ENCODE measurements at places on chromosomes 3 and 15.

DNA sequence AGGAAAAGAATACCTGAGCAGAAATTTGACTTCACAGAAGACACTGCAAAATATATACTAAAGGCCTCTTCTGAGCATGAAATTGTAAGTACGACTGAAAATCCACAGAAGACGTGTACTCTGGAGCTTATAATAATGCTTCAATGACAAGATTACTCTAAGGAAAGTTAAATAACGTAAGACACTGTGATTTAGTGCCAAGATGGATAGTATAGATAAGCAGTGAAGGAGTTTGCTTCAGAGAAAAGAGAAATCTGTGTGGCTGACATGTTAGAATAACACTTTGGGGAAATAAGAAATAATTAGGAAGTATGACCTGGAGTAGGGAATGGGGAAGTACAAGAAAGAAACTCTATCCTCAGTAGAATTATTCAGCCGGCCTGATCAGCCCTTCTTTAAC is 28.9 kb downstream of the ALDH1A2 start:
- DNase-seq: no peak

DNA sequence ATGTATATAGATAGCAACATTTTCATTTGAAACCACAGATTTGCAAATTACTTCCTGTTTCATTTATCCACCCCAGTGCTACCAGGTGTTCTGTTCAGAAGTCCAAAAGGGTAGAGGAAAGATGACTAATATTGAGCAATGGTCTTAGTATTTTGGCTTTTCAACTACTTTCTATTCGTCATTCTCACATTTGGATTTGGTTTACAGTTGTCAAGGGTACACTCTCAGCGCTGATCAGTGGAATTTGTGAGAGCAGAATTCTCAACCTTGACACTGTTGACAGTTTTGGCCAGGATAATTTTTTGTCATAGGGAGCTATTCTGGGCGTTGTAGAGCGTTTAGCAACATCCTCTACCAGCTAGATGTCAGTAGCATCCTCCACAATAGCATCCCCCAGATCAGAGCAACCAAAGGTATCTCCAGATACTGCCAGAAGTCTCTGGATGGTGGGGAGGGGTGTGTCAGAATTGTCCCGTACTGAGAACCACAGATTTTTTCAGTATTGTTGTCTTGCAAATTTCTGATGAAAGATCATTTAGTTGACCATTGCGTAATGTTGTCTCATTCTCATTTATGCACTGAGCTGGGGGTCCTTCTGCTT is 4.2 kb downstream of the HMCES start:
- DNase-seq: peak; percentile 48

DNA sequence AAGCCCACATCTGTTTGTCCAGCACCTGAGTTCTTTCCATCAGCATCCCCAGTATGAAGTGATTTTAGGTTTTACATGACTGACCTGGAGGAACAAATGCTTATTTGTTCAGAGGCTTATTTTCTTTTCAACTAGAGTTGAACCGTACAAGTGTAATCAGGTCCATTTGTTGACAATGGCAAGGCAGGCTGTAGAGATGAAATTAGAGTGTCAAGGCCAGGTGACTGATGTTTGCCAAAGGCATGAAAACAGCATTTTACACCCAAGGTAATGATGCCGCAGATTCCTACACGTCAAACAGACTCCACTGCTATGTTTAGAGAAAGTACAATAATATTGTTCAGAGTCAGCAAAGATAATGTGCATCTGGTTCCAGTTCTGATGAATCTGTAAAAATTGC is 96.5 kb downstream of the KCNAB1 start:
- DNase-seq: no peak

- peak; percentile 37 for DNase-seq
Measured at GRCh38 chr15:65189102-65189740, 4.1 kb upstream of the CLPX start.

DNA sequence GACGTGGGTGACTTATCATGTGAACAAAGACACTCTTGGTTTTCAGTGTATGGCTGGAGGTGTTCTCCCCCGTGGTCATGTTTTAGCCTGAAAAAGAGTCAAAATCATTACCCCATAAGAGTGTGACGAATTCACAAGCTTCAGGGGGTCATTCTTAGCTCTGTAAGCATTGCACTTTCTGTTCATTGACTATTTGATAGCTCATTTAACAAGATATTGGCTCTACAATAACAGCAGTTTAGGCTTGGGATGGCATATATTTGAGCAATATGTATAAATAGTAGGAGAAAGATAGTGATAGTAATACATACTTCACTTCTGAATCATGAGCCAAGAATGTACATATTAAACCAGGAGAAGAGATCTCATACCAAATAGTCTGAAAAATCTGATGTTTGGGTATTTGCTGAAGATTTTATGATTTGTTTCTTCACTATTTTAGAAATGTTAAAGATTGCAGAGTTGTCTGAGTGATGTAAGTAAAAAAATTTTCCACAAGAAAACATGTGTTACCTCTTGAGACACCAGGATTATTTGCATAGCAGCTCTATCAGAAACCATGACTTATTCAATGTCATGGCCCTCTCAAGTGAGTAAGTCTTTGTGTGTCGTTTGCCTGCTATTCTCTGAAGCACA is 996.0 kb downstream of the OTOL1 start:
- no peak for DNase-seq

DNA sequence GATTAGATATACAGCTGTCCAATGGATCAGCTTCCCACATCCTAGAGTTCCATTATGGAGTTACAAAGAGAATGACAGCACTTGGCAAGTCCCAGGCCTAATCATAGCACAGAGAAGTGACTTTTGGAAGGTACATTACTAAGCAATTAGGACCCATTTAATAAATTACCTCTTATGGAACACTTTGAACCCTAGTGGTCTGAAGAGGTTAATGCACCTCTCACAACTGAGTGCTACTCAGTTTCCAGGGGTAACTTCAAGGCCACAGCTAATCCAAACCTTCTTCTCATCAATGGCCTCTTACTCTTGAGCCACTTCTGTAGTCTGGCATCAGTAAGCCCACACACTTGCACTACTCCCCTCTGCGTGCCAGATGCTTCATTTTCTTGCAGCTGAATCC is 34.9 kb upstream of the MEIS2 start:
- DNase-seq: no peak

DNA sequence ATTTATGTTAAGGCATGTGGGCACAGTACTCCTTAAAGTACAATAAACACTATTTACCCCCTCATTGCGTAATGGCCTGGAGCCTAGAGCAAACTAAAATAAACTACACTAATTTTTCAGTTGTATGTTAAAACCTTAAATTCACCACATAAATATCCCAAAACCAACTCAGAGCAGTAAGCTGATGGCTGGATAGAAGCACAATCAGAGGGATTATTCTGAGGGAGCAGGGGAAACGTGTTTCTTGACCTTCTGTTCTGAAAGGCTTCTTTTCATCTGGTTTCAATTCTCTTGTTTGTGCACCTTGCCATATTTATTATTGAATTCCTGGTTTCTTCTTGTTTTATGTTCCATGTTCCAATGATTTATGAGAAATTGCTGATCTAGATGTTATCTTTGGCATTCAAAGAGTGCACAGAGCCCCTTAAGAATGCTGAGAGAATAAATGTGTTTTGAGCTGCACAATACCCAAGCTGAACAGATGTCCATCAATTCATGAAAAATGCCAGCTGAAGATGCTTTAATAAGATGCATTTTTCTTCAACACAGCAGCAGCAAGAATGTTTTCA is 29.6 kb downstream of the RPL22L1 start:
- no peak for DNase-seq

GRCh38 chr15:77285057-77285997 is 134.6 kb downstream of the PEAK1 start:
- no peak for DNase-seq

GRCh38 chr3:141610939-141611338 is 124.1 kb downstream of the RASA2 start:
- no peak for DNase-seq

Data from CD4-positive, alpha-beta T cell treated with Interleukin-10 for 1 hour (primary cell).